ENCODE measurements at places on chromosomes 1 and 21.
A peak's percentile ranks its signal among the peaks of the same experiment; 100 is the strongest.

DNA sequence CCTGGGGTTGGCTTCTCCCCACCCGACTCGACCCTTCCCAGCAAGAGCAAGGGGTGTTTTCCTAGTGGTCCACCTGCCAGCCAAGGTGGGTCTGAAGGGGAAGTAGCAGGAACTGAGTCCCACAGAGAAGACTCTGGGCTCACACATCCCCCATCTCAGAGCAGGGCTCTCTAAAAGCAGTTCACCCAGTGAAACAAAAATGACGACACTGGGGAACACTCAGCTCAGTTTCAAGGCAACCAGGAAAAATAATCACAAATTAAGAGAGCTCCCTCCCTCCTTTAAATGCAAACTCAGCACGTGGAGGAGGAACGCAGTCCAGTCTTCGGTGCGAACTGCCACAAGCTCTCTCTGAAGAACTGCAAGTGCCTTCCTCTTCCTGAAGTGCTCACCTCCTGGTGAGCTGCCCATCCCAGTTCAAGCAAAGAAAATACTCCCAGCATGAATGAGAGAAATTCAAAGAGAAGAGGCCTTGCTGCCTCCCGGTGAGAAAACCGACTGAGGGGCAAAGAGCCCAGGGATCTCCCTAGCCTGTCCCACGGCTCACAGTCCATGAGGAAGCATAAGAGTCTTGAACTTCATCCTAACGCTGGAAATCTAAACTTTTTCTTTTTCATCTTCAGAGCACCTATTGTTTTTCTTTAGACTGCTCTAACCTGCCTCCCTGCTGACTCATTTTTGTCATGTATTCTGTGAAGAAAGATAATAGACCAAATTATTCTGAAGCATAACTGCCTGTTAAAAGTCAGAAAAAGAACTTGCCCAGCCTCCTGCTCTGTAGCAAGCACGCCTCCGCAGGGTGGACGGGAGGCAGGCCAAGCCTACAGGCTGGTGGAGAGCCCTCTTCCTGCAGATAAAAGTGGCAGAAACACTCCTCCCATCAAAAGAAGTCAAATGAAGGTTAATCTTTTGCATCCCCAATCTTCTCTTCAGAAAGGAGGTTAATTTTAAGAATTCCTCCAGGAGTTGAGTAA, 281.4 kb downstream of the HHIPL2 start:
- no peak for DNase-seq

DNA sequence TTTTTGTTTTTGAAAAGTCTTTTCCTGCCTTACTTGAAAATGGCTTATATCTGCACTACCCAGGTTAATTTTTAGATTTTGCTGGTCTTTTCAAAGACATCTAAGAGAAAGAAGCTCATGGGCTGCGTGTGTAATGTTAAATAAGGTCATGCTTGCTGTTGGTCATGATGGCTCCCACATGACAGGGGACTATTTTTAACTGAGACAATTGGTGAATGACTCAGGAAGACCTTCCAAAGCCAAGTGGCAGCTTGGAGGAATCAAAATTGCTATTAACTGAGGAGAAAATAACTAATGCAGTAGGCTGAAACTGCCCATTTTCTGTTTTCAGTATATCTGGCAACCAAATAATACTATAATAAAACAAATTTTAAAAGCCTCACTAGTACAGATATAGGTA, 117.1 kb upstream of the SPAG17 start:
- no peak for DNase-seq

GRCh38 chr1:61170328-61171238, 88.2 kb downstream of the NFIA start:
- no peak for DNase-seq

- DNase-seq = no peak
Observed at GRCh38 chr1:29639741-29640427, 403.6 kb downstream of the PTPRU start.

DNA sequence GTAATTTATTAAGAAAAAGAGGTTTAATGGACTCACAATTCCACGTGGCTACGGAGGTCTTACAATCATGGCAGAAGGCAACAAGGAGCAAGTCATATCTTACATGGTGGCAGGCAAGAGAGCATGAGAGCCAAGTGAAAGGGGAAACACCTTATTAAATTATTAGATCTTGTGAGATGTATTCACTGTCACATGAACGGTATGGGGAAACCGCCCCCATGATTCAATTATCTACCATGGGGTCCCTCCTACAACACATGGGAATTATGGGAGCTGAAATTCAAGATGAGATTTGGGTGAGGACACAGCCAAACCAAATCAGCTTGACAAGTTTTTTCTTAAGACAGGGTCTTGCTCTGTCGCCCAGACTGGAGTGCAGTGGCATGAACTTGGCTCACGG, 14.3 kb downstream of the DAP3 start:
- no peak for DNase-seq

- DNase-seq = no peak
Observed at GRCh38 chr1:47214549-47214948, 17.5 kb downstream of the TAL1 start.

GRCh38 chr21:43193651-43194302, 25.0 kb downstream of the CRYAA start:
- DNase-seq = no peak

- DNase-seq = no peak
Observed at GRCh38 chr1:225754940-225755641, 22.5 kb upstream of the SRP9 start.

DNA sequence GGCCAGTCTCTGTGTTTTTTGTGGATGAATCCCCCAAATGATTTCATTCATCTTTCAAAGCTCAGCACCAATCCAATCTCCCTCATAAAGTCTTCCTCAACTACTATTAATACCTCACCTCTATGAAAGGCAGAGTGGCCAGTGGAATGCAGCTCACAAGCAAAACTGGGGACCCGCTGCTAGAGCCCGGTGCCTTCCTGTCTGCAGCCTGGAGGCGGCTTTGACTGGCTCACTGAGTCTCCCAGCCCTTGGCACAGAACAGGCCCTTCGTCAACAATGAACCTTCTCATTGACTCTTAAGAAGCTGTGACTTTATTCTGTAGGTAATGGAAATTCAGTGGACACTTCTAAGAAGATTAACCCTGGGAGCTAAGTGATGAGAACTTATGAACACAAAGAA, 86.8 kb upstream of the RAB4A start:
- no peak for DNase-seq

DNA sequence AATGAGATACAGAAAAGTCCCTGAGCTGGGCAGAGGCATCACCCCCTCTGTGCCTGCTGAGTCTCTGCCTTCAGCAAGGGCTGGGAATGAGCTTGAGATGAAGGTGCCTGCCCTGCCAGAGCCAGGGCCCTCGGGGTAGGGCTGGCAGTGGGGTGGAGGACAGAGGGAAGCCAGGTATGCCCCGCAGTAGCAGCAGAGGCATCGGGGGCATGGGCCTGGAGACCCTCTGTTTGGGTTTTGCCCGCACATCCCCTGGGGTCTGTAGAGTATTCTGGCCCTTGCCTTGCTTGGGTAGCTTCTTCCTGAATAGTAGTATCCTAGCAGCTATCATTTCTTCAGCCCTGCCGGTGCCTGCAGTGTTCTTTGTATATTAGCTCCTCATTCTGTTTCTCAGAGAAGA, 33.0 kb downstream of the QSOX1 start:
- no peak for DNase-seq

- DNase-seq = no peak
Observed at GRCh38 chr1:184027826-184028695, 9.5 kb downstream of the COLGALT2 start.

DNA sequence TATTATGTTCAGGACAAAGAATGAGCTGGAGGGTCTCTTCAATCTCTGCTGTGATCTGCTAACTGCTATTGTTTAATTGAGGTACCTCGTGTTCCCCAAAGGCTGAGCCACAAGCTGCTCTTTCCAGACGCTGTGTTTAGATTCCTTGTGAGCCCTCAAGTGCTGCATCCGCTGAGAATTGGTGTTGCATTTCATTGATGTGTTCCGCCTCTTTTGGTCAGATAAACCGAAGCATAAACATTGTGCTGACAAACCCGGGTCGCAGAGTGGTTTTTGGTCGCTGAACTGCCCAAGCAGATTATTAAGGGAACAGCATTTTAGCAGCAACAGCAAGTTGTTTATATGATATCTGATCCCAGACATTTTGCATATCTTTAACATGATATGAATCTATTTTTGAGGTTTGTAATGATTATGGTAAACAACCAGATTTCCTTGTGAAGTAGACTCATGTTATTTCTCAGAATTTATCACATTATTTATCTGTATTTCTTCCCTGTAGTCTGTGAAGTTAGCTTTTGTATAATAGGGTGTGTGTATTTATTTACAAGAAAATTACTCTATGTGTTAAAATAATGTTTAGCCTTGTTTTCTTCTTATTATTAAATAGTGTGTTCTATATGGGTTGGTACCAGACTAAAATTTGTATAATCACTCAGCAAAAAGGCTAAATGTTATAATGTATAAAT, 217.2 kb upstream of the C1orf105 start:
- DNase-seq = peak; percentile 13

DNA sequence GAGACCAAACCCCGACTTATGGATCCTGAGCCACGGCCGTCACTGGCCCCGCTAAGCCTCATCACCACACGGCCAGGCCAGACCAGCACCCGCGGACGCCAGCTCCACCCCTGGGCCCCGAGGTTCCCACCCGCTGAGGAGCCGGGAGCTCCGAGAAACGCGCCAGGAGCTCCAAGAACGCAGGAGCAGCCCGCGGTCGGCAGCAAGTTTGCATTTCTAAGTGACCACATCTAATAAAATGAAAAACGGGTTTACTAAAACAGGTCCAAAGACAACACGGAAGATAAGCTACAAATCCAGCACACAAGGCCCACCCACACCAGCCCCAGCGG, 8.1 kb upstream of the C1QTNF12 start:
- DNase-seq = no peak

DNA sequence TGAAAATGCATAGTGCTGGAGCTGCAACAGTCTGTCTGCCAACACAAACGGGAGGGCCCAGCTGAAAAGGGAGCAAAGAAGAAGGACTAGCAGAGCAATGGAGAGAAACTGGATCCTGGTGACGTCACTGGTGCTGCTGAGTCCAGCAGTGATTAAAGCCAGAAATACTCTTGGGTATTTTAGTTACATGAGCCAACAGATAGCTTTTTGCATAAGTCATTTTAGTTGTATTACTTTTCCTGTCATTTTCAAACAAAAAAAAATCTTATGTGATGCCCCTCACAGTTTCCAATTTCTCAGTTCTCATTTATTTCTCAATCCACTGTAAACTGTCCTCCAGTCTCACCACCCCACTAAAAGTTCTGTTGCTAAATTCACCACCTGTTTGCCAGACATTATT, 38.7 kb upstream of the NEK7 start:
- no peak for DNase-seq

DNA sequence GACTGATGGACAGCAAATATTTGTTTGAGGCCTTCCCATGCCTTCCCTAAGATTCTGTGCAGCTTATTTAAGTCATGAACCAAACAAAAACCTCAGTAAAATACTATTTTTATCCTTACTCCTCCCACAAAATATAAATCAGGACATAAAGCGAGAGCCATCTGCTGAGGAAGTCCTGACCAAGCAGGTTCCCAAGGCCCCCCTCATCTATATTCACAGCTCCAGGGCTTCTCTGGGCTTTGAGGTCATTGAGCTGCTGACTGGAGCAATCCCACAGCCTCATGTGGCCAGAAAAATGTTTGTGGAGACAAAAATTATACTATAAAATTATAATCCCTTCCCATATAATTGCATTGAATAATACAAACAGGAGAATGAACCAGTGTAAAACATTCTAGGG, 846.2 kb downstream of the ADGRL2 start:
- no peak for DNase-seq

DNA sequence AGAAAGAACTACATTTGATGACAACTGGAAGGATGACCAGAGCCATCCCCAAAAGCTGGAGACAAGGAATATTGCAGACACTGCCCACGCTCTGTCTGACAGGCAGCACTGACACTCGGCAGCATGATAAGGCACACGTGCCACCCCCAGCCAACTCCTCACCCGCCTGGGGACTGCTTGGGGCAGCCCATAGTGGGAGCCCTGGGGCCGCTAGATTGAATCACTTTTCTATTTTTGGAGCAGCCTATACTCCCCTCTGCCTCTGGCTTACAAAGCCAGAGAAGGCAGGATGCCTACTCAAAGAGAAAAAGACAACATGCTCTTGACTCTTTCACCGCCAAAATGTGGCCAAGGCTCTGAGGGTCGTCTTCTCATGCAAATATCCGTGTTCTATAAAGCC, 1.3 kb downstream of the SMG5 start:
- peak; percentile 23 for DNase-seq

GRCh38 chr1:79040424-79041082, 34.0 kb upstream of the ADGRL4 start:
- DNase-seq = no peak

DNA sequence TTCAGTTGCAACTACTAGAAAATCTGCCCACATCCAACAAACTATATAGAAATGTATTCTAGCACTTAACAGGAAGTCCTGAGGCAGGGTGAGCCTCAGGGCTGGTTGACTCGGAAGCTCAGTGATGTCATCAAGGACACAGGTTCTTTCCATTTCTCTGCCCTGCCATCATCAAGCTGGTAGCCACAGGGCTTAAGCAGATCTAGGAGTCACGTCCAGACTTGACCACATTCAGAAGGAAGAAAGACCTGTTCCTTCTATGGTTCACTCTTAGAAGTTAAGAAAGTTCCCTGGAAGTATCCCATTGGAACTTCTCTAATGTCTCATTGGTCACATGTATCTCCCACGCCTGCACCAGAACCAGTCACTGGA, 438.1 kb downstream of the PRDM2 start:
- no peak for DNase-seq

- no peak for DNase-seq
Observed at GRCh38 chr1:183306317-183307042, 111.7 kb downstream of the NMNAT2 start.

- DNase-seq = no peak
Observed at GRCh38 chr1:37994886-37995566, 5.2 kb upstream of the SF3A3 start.

GRCh38 chr1:22315315-22316078, 136.2 kb upstream of the ZBTB40 start:
- no peak for DNase-seq

DNA sequence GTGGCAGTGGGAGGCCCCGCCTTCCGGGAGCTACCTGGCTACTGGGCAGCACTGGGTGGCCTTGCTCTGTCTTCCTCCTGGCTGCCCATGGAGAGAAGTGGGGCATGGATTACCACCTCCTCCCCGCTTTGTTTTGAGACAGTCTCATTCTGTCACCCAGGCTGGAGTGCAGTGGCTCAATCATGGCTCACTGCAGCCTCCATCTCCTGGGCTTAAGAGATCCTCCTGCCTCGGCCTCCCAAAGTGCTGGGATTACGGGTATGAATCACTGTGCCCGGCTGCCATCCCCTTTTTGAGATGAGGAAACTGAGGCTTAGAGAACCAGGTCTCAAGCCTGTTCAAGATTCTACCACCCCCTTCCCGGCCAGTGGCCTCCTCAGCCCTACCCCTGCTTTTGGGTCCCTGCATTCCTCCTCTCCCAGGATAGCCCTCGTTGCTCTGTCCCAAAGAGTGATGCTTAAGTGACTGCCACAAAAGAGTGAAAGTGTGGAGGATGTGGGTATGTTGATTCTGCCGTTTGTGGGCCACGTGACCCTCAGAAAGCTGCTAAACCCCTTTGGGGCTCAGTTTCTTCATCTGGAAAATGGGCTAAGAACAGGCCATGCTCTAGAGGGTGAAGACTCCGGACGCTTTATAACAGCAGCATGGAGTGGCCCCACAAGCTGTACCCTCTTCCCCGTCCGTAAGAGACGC, 7.8 kb downstream of the HES3 start:
- DNase-seq = no peak
